ENCODE measurements at places on chromosomes 13 and 19. TPM values are rescaled to one million over a fixed set of nuclear protein-coding genes. Genes with fewer than 3 reads are reported as not detected.

DNA sequence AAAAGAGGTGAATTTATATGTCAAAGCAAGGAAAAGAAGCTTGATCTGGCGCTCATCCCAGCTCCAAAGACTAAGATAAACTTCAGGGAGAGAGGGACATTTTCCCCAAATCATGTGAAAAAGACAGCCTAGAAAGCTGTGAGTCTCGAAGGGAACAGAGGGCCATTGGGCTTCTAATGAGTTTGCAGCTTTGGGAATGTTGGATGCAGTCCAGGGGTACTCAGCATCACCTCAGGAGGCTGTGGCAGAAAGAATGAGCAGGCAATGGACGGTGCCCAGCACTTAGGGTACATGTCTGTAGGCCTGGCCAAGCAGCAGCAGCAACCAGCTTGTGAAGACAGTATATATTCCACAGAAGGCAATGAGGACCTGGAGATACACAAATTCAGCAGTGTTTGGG lies 25.7 kb upstream of the WASF3 start:
- no peak for DNase-seq

- no peak for DNase-seq
Observed at GRCh38 chr13:48533961-48534600, 1.2 kb upstream of the RCBTB2 start.

Gene PCDH17
- not detected for polyA plus RNA-seq

Gene ZNF69
- polyA plus RNA-seq, result 9.6 TPM

DNA sequence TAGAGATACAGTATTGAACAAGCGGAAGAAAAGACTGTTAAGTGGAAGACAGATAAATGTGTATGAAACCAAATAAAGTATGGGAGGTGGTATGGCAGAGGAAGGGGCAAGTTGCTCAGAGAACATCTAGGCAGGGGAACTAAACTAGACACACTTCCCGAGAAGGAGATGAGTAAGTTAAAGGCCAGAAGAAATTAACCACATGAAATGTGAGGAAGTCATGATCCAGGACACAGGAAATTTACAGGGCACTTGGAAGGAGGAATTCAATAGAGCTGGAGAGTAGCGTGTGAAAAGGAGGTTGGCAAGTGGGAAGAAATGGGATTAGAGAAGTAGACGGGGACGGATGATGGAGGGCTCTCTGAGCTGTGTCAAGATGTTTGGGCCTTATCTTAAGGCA lies 208.8 kb downstream of the COG6 start:
- DNase-seq, result no peak

Gene TGFBR3L
- polyA plus RNA-seq, result 0.20 TPM

- no peak for DNase-seq
Observed at GRCh38 chr13:109331898-109332297, 454.5 kb downstream of the IRS2 start.

- DNase-seq, result no peak
Observed at GRCh38 chr13:72383646-72384045, 343.8 kb downstream of the MZT1 start.

- DNase-seq, result no peak
Observed at GRCh38 chr13:24615114-24615513, 65.1 kb upstream of the ATP12A start.

- no peak for DNase-seq
Observed at GRCh38 chr19:16938211-16938610, 49.4 kb downstream of the F2RL3 start.

Measured in HepG2 (cell line).